ENCODE measurements at places on chromosomes 5 and 9.
A peak's percentile ranks its signal among the peaks of the same experiment; 100 is the strongest.

- DNase-seq = no peak
Observed at GRCh38 chr9:14158136-14158813, 155.7 kb downstream of the NFIB start.

GRCh38 chr5:79999722-80000121 lies 8.7 kb upstream of the MTX3 start:
- DNase-seq = no peak

GRCh38 chr9:94101162-94101853 lies 17.0 kb downstream of the PTPDC1 start:
- no peak for DNase-seq

DNA sequence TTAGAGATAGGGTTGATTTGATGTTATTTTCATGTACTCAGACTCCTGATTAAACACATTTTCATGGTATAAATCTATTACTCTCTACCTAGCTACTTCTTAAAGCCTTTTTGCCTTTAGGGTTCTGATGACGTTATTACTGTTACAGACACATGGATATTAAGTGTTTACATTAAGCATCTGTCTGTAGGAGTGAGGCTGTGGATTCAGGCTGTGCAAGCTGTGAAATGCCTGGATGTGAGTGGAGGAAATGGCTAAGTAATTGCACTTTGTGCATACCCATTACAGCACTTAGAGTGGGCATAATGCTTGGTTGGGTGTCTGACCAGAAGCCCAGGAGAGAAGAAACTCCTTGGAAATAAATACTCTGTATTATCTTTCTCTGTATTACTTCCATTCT lies 186.8 kb downstream of the SNX18 start:
- no peak for DNase-seq

DNA sequence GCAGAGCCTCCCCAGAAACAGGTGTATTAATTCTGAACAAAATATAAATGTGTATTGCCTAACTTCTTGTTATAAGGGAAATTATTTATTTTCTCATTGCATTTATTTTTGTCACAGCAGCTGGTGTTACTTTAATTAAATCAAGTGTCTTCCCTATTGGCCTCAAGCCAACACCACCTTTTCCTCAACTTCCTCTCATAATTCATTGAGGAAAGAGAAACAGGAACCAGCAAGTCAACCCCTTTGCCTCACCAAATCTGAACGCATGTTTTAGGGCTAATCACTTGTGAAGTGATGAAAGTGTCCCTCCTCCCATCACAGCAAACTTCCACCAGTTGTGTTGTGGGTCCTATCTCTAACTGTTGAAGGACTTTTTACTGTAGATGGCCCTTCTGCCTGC lies 73.1 kb downstream of the DIRAS2 start:
- no peak for DNase-seq

DNA sequence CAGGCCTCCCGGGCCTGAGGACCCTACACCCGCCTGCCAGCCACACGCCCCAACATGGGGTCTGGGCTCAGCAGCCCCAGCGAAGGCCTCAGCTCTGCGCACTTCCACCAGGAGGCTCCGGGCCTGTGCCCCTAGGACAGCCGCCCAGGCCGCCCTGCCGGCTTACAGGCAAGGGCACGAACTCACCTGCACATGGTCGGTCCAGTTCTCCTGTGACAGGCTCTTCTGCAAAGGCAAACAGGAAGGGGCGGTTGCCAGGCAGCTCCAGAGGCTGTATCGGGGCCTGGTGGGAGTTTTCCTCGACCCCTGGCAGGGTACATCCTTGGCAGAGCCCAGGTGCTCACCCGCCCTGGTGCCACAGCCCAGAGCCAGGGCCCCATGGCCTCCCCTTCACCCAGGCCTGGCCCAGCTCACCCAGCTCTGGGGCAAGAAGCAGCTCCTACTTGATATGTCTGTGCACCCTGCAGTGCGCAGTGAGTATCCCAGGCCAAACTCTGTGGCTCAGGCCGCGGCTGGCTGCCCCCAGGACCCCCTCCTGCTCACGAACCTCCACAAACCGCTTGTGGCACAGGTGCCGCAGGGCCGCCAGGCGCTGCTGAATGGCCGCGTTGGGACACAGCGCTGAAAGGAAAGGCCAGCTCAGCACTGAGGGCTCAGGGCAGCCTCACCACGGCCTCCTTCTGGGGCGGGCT lies 52.2 kb upstream of the NRARP start:
- DNase-seq = no peak

GRCh38 chr9:20084125-20084524 lies 295.3 kb upstream of the SLC24A2 start:
- no peak for DNase-seq

- DNase-seq = no peak
Observed at GRCh38 chr5:152676196-152676595, 271.1 kb upstream of the NMUR2 start.

DNA sequence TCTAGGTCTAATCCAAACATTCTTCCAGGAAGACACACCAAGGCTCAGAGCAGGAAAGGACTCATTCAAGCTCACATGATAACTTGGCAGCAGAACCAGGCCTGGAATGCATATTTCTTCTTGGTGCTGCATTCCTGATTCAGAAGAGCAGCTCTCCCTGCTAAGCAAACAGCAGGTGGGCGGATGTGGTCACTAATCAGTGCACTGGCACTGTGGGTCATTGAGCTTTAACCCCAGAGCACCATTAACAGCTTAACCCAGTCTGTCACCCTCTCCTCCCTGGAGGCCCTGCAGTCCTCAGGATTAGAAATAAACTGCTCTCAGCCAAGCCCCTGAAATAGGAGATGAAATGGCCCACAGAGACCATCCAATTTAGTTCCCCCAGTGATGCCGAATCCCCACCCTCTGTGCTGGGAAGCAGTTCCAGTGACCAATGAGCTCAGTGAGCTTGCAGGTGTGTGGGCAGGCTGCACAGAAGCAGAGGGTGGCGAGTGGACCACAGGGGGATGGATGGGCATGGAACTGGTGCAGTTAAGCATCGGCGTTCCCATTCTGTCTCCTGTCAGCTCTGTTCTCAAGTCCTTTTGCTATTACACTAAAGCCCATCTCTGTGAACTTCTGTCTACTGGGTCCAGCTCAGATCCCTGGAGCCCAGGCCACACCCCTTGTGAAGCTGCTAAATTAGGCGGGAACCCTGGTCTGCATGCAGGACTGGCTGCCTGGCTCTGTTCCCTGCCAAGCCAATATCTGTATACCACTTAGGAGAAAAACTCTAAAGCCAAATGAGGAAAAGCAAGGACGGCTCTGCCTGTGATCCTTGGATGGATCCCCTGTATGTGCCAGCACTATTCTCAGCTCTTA lies 16.6 kb upstream of the MEGF9 start:
- DNase-seq = no peak

- DNase-seq = no peak
Observed at GRCh38 chr9:120768247-120768646, 25.0 kb downstream of the FBXW2 start.

GRCh38 chr9:133428617-133429101 lies 6.5 kb downstream of the ADAMTS13 start:
- DNase-seq = no peak

DNA sequence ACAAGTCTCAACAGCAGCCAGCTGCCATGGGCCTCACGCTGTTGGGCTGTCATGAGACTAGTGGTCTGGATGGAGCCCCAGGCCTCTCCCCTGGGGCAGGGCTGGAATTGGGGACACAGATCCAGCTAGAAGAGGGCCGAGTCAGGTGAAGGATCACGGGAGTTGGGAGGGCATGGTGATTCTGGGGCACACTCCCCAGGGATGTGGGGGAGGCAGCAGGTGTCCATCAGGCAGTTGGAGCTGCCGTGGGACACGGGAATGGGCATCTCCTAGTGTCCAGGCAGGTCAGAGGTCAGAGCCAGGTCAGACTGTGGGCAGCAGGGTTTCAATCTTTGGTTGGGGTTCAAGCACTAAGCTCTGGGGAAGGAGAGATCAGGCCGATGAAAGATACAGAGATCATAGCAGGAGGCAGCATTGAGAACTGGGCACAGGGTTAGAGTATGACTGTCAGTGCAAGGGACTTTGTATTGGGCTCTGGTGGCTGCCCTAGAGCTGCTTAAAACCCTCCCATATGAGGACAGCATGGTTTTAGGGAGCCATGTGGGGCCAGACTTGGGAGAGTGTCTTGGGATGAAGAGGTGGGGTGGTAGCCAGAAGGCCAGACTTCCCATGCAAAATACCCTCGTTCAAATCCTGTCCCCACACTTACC lies 59.2 kb downstream of the ARHGEF37 start:
- DNase-seq = no peak

GRCh38 chr5:108749128-108749861 lies 1.6 kb downstream of the FER start:
- DNase-seq = peak; percentile 48

GRCh38 chr5:126188804-126189203 lies 234.4 kb upstream of the GRAMD2B start:
- DNase-seq = no peak

- DNase-seq = no peak
Observed at GRCh38 chr9:87065981-87066380, 118.7 kb upstream of the GAS1 start.

- DNase-seq = no peak
Observed at GRCh38 chr5:31941151-31941755, 232.9 kb downstream of the GOLPH3 start.

- DNase-seq = no peak
Observed at GRCh38 chr9:129834489-129835127, 467 bp downstream of the C9orf78 start.

- DNase-seq = no peak
Observed at GRCh38 chr9:88732128-88732527, 197.2 kb downstream of the NXNL2 start.

GRCh38 chr5:68460147-68460798 lies 244.7 kb downstream of the PIK3R1 start:
- DNase-seq = no peak

DNA sequence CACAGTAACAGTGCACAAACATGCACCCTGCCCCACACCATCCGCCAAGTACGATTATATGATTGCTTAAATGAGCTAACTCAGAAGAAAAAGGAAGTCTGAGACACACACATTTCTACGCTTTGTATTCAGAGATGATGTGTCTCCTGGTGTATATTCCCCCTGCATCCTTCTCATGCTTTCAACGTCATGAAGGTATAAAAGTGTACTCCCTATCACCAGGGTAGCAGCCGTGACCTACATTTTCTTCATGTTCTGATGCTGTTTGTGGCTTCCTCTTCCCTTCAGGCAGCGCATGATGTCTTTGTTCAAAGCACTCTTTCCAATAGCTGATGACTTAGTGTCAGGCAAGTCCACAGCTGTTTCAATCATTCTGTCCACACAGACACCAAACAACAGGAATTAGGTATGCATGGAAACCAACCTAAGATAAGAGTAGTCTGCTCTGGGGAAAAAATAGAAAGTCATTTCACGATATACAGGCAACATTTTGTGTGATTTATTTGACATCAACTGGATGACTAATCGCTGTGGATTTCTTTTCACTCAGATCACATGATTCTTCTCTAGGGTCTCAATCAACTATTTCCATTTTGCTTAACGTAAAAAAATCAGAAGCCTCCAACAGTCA lies 269.4 kb upstream of the PTGER4 start:
- DNase-seq = no peak

DNA sequence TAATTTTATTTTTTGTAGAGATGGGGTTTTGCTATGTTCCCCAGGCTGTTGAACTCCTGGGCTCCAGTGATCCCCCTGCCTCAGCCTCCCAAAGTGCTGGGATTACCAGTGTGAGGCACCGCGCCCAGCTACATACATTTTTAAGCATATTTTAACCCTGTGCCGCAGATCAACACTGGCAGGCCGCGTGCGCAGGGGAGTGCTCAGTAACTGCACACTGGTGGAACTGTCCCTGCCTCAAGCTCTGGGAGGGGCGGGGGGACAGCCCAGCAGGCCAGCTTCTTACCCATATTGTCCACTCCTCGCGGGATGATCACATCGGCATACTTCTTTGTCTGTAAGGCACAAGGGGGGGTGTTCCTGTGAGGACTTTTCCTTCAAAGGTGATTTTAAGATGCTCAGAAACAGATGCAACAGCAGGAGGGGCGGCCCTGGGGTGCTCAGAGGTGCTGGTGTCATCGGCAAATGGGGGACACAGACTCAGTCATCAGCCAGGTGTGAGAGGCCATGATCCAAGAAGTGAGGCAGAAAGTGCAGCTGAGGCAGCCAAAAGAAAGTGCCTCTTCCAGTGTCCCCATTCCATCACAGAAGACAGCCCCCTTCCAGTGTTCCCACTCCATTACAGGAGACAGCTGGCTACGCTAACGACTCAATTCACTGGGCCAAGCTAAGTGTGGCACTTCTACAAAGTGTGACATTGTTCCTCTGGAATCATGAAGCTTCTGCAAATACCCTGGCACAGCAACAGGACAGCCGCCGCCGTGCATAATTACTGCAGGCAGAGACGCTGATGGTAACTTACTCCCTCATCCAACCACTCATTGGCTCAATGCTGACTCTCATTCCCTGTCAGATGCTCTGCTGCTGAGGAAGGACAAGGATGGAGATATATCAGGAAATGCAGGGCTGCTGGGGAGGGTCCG lies 5.2 kb downstream of the UCK1 start:
- DNase-seq = no peak

GRCh38 chr9:8417341-8417740 lies 617.8 kb upstream of the DMAC1 start:
- DNase-seq = no peak

DNA sequence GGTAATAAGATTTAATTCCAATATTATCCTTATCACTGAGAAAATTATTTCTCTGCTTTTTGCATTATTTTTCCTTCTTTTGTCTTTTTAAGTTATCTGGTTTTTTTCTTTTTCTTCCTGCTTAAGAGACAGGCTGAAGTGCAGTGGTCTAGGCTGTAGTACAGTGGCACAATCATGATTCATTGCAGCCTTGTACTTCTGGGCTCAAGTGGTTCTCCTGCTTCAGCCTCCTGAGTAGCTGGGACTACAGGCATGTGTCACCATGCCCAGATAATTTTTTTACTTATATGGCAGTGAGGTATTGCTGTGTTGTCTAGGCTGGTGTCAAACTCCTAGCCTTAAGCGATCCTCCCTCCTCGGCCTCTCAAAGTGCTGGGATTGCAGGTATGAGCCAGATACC lies 93.9 kb downstream of the SLC44A1 start:
- no peak for DNase-seq

GRCh38 chr5:149345892-149346222 lies 558 bp downstream of the GRPEL2 start:
- DNase-seq = peak; percentile 8

GRCh38 chr9:35757226-35757891 lies 3.3 kb upstream of the MSMP start:
- DNase-seq = no peak

- DNase-seq = no peak
Observed at GRCh38 chr9:109098960-109099308, 20.8 kb downstream of the TMEM245 start.

- DNase-seq = no peak
Observed at GRCh38 chr9:77957652-77958051, 74.0 kb downstream of the GNAQ start.

DNA sequence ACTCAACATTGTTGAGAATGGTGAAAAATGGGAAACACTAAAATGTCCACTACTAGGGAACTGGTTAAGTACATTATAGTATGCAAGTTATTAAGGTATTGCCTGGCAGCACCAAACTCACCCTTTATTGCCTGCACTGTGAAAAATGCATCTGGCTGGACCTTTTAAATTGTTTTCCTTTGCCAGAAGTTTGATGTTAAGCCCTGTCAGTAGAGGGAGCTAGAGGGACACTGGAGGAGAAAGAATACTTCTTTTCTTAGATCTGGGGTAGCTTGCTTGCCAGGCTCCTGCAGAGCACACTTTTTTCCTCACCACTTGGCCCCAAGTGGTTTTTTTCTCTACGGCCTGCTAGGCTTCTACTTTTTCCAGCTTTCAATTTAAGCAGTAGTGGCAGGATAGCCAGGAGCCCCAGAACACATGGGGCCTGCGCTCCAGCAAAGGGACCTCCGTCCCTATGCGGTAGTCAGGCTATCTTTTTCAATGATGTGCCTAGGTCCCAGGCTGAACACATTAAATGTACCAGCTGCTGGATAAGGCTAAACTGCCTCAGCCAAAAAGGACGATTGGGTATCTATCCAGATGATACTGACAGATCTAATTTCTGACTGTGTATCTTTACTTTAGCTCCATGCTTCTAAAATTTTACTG lies 8.0 kb upstream of the HABP4 start:
- no peak for DNase-seq

Data from activated T-cell treated with anti-CD3 and anti-CD28 coated beads for 48 hours (primary cell).